ENCODE measurements at places on chromosomes 7 and 10.

- no peak overlapping the region for H3K27ac ChIP-seq
- H3K27me3 ChIP-seq = peaks cover 43% of the 10 kb centered on the region
These were observed 5.7 kb downstream of the ATG9B start for GRCh38 chr7:151018421-151019129.

GRCh38 chr7:2516194-2516555 is 3.4 kb upstream of the LFNG start:
- peaks cover 24% of the 10 kb centered on the region for H3K4me1 ChIP-seq
- peaks cover 10% of the 10 kb centered on the region for H3K27me3 ChIP-seq
- H3K4me3 ChIP-seq = no peak overlapping the region
- no peak overlapping the region for H3K27ac ChIP-seq
- DNase-seq = no peak
- H3K36me3 ChIP-seq = no peaks in the 10 kb centered on the region

DNA sequence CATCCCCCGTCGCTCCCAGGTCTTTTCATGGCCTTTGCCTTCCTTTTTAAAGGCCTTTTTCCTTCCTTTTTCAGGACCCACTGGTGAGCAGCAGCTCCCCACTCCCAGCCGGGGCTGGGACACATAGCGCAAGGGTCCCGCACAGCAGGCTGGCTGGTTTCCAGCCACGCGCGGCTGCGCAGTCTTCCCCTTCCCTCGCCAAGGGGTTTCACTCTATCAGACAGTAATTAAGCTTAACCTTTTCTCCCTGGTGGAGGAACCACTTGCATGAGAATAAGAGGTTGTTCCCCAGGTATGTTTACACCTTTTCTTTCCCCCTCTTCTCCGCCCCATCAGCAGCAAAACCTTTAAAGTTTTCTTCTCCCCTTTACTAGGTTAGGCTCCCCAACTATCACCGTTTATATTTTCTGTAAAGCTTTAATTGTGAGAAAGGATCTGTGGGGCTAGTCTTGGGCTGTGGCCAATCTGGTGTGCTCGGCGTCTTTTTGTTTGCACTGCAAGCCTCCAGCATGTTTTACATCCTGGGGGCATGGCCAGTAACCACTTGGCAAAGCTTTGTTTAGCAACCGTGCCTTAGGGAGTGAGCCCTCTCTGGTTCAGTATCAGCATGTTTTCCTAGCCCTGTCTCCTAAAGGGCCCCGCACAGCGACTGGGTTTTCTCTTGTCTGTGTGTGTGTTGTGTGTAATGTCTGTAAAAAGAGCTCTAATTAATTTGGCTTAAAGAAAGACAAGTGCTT is 219.6 kb downstream of the PHF14 start:
- no peak for DNase-seq
- H3K36me3 ChIP-seq = no peaks in the 10 kb centered on the region
- no peak overlapping the region for H3K27ac ChIP-seq

GRCh38 chr7:44145479-44145968 is 4.4 kb upstream of the MYL7 start:
- DNase-seq = no peak
- H3K27me3 ChIP-seq = peaks cover 29% of the 10 kb centered on the region
- no peak overlapping the region for H3K27ac ChIP-seq
- H3K4me3 ChIP-seq = no peak overlapping the region
- H3K36me3 ChIP-seq = no peaks in the 10 kb centered on the region
- H3K4me1 ChIP-seq = peaks cover 3% of the 10 kb centered on the region

DNA sequence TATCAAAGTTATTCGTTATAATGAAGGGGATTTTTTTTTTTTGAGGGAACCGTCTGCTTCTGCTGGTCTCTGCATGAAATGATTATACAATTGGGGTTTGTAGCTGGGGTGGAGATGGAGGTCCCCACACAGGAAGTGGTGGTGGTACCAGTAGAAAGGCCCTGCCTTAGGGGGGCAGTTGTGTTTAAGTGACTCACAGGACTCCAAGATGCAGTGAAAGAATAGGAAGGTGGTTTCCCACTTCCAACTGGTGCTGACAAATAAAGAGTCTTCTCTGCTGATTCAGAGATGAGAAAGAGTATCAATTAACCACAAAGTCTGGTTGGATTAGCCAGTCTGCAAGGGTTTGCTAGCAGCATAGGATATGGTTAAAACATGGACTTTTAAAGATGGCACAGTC is 376.0 kb downstream of the SORCS3 start:
- no peaks in the 10 kb centered on the region for H3K36me3 ChIP-seq
- no peaks in the 10 kb centered on the region for H3K4me1 ChIP-seq
- H3K27me3 ChIP-seq = no peaks in the 10 kb centered on the region
- no peak overlapping the region for H3K27ac ChIP-seq

DNA sequence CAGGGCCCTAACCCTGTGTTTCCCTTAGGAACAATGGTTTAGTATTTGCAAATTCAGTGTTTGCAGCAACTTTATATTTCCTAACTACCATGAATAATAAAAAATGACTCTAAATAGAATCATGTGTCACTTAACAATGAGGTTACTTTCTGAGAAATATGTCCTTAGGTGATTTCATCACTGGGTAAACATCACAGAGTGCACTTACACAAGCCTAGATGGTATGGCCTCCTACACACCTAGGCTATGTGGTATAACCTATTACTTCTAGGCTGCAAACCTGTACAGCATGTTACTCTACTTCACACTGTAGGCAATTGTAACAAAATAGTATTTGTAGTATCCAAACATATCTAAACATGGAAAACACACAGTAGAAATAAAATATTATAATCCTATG is 1174.6 kb upstream of the LRRTM3 start:
- no peaks in the 10 kb centered on the region for H3K27me3 ChIP-seq
- no peak overlapping the region for H3K4me3 ChIP-seq
- DNase-seq = no peak
- H3K36me3 ChIP-seq = no peaks in the 10 kb centered on the region
- peak overlapping the region; percentile 57 for H3K27ac ChIP-seq
- peaks cover 28% of the 10 kb centered on the region for H3K4me1 ChIP-seq

DNA sequence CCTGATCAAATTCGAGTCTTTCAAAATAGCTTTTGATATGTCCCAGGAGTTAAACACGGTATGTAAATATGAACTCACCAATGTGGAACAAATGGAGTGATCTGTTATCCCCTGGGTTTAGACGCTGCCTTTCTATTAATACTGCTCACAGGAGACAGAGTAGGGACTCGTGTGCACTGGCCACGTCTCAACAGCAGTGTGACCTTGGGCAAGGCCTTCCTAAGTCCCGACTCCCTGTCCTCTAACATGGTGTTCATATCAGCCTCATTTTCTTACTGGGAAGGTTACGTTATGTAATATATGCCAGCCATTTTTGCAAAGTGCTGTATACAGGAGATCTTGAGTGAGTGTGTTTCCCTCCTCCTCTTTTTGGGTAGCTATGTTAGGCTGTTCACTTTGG is 1.8 kb downstream of the WDR37 start:
- H3K27ac ChIP-seq = peak overlapping the region; percentile 5
- no peaks in the 10 kb centered on the region for H3K36me3 ChIP-seq
- H3K27me3 ChIP-seq = no peaks in the 10 kb centered on the region
- no peak for DNase-seq
- H3K4me1 ChIP-seq = peaks cover 66% of the 10 kb centered on the region

DNA sequence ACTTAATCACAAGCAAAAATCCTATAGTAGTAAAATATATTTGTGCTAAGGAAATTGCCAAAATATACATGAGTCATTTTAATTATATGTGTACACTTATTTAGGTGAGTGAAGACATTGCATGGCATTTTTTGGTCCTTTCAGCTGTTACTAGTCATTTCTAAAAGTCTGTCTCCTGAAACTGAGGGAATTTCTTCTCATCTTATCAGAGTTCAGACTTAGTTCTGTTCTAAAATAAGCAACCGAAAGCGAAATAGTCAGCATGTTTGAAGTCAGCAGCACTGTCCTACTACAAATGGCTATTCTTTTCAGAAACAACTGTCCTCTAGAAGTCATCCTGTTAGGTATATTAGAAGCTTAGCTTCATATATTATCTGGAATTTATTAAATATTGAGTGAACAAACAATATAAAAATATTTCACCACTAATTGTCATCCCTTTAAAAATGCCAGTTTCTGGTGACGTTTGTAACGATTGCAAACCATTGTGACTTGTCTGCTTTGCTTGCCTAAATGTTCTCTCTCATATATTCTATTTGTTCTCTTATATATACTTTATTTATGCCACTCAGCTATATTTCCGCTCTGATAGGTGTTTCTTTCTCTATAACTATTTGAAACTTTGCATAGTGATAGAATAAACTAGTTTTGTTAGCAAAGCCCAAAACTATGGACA is 227.4 kb upstream of the KAT6B start:
- no peaks in the 10 kb centered on the region for H3K4me1 ChIP-seq
- no peaks in the 10 kb centered on the region for H3K27me3 ChIP-seq
- H3K27ac ChIP-seq = no peak overlapping the region
- H3K36me3 ChIP-seq = peaks cover 1% of the 10 kb centered on the region
- no peak overlapping the region for H3K4me3 ChIP-seq

DNA sequence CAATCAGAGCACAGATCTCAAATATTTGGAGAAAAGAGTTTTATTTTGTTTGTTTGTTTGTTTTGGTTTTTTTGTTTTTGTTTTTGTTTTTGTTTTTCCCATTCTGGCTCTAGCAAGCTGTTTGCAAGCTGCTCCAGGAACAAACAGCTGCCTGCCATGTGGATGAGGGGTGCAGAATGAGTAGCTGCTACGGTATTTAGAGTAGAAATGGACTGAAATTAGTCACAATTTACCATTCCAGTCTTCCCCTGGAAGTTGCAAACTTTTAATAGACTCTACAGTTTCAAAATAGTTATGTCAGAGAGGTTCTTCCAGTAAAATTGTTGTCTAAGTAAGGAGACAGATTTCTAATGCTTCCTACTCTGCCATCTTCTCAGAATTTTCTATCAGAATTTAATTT is 27.1 kb upstream of the TAS2R16 start:
- no peaks in the 10 kb centered on the region for H3K27me3 ChIP-seq
- DNase-seq = no peak
- H3K27ac ChIP-seq = no peak overlapping the region
- no peak overlapping the region for H3K4me3 ChIP-seq
- H3K36me3 ChIP-seq = no peaks in the 10 kb centered on the region

GRCh38 chr10:100670828-100671479 is 74.4 kb upstream of the PAX2 start:
- H3K27ac ChIP-seq = no peak overlapping the region
- no peak for DNase-seq
- H3K4me3 ChIP-seq = no peak overlapping the region
- no peaks in the 10 kb centered on the region for H3K36me3 ChIP-seq

DNA sequence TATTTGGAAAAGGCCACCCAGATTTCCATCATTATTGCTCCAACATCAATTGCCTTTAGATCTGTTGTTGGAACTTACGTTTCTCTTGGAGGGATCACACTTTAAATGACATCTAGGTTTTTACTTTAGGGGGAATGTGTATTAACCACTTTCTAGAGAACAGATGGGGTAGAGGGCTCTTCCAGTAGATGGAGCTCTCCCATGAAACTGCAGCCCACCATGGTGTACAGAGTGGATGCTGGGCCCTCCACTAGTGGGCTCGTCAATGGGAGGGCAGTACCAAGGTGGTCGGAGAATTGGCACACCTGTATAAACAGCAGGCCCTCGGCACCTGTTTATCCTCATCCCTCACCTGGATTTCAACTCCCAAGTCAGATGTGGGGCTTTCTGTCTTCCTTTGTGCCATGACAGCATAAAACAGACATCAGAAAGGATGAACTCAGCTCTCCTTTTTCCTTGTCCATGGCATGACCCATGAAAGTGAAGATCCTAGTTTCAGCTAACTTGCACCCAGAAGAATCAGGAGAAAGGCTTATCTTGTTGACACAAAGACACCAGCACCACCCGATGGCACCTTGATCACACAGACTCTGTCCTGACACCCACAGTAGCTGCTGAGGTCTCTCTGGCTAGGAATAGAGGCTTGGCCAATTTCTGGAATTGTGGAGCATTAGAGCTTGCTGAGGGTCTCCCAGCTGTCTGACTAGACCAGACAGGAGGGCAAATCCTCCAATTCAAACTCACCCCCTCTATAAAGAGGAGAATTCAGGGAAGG is 150.5 kb downstream of the CYP26A1 start:
- H3K27ac ChIP-seq = no peak overlapping the region
- no peak for DNase-seq
- no peaks in the 10 kb centered on the region for H3K4me1 ChIP-seq
- no peak overlapping the region for H3K4me3 ChIP-seq
- no peaks in the 10 kb centered on the region for H3K36me3 ChIP-seq
- H3K27me3 ChIP-seq = peaks cover 12% of the 10 kb centered on the region

- no peak overlapping the region for H3K4me3 ChIP-seq
- peak overlapping the region; percentile 47 for H3K27ac ChIP-seq
- H3K4me1 ChIP-seq = peaks cover 24% of the 10 kb centered on the region
- no peaks in the 10 kb centered on the region for H3K27me3 ChIP-seq
These were observed 48.0 kb downstream of the ZNF365 start for GRCh38 chr10:62422068-62422590.

GRCh38 chr10:74179111-74179710 is 28.2 kb downstream of the ADK start:
- no peaks in the 10 kb centered on the region for H3K27me3 ChIP-seq
- peak overlapping the region; percentile 98 for H3K27ac ChIP-seq
- H3K36me3 ChIP-seq = no peaks in the 10 kb centered on the region
- no peak for DNase-seq

DNA sequence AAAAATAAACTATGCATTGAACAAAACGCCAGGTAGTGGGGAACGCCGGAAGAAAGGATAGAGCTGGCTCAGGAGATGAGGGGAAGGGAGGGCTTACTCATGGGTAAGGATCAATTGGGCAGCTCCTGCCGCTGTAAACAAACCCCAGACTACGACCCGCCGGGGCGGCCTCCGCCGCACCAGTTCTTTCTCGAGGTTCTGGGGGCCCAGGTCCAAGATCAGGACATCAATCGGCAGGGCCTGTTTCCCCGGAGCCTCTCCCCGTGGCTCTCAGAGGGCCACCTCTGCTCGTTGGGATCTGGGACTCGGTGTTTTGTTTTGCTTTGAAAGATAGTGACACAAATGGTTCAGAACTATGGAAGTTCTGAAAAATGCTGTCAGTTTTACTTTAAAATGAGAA is 140.4 kb downstream of the ELFN1 start:
- no peak for DNase-seq
- H3K36me3 ChIP-seq = peaks cover 3% of the 10 kb centered on the region
- H3K4me1 ChIP-seq = peaks cover 18% of the 10 kb centered on the region
- H3K27ac ChIP-seq = no peak overlapping the region
- H3K4me3 ChIP-seq = no peak overlapping the region

All from keratinocyte (primary cell).